ENCODE measurements at places on chromosomes 7 and 10. TPM values are rescaled to one million over a fixed set of nuclear protein-coding genes. Genes with fewer than 3 reads are reported as not detected.
A peak's percentile ranks its signal among the peaks of the same experiment; 100 is the strongest.

DNA sequence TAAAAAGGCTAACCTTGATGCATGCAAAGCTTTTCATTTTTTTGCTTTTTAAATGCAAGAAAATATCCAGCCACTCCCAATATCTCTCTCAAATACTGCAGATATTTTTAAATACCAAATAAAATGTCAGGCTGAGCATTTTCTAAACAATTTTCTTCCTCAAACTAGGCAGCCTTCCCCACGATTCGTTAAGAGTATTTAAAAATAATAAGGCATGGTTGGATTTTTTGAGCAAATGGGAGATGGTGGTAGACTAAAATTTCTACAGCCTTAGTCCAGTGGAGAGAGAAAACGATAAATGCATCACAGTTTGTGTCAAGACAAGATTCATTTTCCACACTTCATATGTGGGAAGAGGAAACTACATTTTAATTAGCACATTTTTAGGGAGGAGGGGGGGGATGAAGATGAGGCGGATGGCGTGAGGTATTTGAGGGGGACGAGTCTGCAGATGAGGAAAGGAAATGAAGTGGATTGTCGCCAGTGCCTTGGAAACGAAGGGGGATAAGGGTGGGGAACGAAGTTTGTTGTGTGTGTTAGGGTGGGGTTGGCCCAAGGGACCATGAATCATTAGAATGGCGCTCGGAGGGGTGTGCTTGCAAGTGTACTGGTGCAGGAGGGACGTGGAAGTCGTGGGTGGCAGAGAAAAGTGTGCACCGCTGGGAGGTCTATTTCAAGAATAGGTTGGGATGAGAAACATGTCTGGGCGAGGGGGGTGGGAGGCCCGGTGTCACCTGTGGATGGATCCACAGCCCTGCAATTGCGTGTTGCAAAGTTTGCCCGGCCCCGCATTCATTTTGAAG is 1.2 kb upstream of the ADD3 start:
- peak; percentile 29 for DNase-seq

HOXA6 gene
- total RNA-seq, result 8.6 TPM

TRPV6 gene
- not detected for total RNA-seq

SNCG gene
- 111 TPM for total RNA-seq

- DNase-seq, result peak; percentile 36
Observed at GRCh38 chr10:43964486-43964885, 315.8 kb upstream of the ZNF32 start.

GRCh38 chr10:29387269-29387668 is 98.4 kb downstream of the LYZL1 start:
- DNase-seq, result no peak

GRCh38 chr7:16241017-16241416 is 180.3 kb downstream of the CRPPA start:
- no peak for DNase-seq

CPED1 gene
- total RNA-seq, result 2.3 TPM

GRCh38 chr7:42227541-42227935 is 9.5 kb downstream of the GLI3 start:
- peak; percentile 23 for DNase-seq
